ENCODE measurements at places on chromosomes 4 and X.

GRCh38 chr4:8524595-8525382 lies 55.4 kb upstream of the GPR78 start:
- no peak for DNase-seq

DNA sequence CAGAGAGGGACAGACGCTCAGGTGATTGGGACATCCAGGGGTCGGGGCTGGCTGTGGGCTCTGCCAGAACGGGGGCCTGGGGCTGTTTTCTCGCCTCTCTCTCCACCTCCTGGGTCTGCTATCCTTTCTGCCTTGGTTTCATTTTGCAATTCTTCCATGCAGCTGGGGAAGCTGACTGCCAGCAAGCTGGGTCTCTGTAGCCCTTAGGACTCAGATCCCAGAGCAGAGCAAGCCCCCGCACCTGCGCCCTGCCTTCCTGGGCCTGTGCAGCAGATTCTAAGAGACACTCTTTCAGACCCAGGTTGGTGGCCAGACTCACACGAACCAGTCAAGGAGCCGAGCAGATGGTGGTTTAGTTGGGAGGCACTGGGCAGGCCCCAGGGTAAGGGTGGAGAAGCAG lies 59.1 kb upstream of the GRPEL1 start:
- DNase-seq, result no peak

GRCh38 chr4:53592686-53593501 lies 1.6 kb upstream of the LNX1 start:
- no peak for DNase-seq

- DNase-seq, result no peak
These were observed 434.9 kb downstream of the PDGFC start for GRCh38 chr4:156536661-156537060.

DNA sequence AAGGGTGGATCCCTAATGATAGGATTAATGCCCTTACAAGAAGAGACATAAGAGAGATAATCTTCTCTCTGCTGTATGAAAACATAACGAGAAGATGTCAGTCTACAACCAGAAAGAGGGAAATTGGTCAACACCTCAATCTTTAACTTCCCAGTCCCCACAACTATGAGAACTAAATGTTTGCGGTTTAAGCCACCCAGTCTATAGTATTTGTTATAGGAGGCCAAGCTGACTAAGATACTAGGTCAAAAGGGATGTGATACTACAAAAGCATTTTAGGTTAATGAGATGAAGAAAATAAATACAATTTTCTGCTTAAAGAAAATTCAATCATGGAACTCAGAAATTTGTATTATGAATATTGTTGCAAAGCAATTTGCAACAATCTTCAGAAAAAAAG lies 55.4 kb upstream of the LHFPL1 start:
- DNase-seq, result no peak

GRCh38 chrX:131704136-131704695 lies 160.3 kb downstream of the OR13H1 start:
- DNase-seq, result no peak

GRCh38 chr4:105998171-105999063 lies 103.1 kb downstream of the NPNT start:
- no peak for DNase-seq

- DNase-seq, result no peak
These were observed 180.4 kb downstream of the MAML3 start for GRCh38 chr4:139973616-139974015.

DNA sequence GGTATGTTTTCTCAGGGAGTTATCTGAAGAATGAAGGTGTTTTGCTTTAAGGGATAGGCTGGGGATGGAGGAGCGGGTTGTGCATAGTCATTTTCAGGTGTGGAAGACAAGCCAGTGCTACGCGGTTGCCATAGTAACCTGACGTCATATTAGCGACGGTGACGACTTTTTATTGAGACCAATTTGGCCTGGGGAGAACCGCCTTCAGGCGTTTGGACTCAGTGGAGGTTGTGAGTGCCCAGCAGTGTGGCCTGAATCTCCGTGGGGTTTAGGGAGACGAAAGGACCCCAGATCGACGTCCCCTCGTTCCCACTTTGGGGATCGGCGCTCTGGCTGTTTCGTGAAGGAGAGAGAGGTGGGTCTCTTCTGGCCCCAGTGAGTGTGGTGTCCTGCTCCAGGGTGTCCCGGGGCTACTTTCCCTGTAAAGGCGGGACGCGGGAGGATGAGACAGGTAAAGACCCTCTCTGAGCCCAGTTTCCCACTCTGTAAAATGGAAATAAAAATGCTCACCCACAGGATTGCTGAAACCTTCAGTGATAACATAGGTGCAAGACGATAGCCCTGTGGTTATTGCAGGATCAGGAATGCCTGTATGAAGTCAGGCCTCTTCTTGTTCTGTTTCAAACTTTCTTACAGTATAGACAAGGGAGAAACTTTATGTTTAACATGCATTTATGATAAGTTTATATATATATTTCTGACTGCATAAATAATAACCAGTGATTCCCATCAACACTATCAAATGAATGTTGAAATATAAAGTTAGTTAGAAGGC lies 48.6 kb downstream of the GPRASP3 start:
- peak; percentile 86 for DNase-seq

GRCh38 chrX:19606902-19607301 lies 91.6 kb upstream of the MAP3K15 start:
- DNase-seq, result no peak

DNA sequence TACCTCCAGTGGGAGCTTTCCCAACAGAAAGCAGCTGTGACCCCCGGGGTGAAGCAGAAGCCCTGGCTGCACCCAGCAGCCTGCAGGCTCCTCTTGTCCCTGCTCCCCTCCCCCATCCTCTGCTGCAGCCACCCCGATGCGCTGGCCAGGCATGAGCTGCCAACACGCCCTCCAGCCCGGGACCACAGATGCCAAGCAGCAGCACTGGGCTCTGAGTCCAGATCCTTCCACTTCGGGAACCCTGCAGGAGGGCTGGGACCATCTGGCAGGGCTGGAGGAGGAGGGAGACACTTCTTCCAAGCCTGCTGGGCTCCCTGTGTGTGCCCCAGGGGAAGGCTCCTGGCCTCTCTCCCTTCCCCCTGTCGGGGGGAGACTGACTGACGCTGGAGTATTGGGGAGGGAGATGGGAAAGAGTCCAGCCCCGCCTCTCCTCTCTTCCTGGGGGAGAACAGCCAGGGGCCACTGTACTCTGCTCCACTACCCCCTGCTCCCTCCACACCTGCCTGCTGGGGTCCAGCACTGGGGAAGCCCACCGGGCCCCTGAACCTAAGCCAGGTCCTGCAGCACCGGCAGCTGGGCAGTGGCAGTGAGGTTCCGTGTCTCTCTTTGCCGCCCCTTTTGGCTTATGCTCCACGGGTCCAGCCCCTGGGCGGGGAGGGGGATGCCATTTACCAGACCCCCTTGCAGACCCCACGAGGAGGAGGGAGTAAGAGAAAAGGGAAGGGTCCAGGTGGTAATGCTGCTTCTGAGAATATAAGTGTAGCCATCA lies 55.7 kb downstream of the PPP2R2C start:
- DNase-seq, result no peak

DNA sequence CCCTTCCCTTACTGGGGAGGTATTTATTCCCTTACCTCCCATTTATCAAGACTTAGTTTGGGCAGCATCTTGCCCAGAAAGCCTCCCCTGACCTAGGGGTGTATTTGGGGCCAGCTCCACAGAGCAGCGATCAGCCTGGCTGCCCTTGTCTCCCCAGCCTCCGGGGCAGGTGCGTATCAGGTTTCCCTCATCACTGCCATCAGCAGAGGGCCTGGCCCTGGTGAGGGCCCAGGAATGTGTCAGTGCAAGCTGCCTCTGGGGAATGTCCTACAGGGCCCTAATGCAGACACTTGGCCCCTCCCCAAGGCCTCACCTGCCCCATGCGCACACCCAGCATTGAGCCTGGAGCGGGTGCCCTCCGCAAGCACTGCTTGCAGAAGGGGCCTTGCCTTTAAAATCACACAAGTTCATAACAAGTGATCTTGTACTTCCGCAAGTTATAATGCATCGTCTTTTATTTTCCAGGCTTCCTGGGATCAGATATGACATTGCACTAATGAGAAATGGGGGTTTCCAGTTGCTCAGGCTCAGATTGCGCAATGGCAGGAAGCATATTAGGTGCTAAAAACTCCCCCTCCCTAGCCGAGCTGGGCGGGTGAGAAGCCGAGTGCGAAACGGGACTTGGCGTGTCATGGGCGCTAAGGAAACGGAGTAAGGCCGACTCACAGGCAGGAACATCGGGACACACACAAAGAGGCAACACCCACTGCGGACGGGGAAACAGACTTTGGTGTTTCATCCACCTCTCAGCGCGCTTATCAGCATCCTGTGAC lies 25.4 kb upstream of the AFAP1 start:
- DNase-seq, result peak; percentile 60

DNA sequence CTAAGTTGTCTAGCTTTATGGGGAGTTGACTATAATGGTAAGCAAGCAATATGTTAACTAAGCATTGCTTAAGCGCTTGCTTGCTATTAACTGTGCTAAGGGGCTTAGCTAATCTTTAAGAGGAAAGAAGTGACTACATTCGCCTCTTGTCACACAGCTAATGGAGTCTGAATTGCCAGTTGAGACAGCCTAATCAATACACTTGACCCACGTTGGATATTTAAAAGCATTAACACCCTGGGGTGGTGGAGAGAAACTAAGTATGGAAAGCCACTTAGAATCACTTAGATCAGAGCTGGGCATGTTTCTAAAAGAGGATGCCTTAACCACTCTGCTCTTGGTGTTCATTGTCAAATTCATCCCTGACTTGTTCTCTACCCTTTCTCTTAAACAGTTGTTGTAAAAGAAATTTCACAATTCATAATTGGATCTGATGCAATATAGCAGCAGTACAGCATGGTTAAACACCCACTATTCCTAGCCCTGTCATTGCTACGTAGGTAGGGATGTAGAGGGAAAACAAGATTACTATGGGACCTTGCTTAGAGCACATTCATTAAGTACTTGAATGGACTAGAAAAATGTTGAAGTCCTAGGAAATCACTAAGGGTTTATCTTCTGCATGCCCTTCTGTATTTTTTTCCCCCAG lies 3.5 kb downstream of the ZAR1 start:
- DNase-seq, result no peak

DNA sequence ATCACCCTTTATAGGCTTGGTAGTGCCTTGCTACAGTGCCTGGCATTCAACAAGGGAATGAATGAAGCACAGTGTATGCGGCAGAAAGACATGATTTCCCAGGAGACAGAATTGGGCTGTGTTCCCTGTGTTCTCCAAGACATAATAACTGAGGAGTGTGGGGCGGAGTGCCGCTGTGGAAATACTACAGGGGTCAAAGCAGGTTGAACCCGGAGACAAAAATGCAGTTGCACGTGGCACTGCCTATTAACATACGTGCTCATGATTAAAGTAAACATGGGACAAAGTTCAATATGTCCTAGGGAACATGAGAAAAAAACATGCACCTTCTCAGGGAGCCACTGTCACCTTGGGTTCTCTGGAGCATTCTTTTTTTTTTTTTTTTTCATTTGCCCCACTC lies 820.8 kb downstream of the RPA4 start:
- no peak for DNase-seq

DNA sequence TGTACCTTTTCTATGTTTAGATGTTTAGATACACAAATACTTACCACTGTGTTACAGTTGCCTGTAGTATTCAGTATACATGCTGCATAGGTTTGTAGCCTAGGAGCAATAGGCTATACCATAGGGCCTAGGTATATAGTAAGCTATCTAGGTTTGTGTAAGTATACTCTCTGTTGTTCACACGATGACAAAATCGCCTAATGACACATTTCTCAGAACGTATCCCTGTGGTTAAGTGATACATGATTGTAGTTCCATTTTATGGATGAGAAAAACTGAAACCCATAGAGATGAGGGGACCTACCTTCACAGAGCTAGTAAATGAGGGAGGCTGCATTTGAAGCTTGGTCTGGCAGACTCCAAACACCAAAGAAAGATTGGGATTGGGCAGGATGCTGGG lies 79.4 kb upstream of the EFNB1 start:
- DNase-seq, result no peak

DNA sequence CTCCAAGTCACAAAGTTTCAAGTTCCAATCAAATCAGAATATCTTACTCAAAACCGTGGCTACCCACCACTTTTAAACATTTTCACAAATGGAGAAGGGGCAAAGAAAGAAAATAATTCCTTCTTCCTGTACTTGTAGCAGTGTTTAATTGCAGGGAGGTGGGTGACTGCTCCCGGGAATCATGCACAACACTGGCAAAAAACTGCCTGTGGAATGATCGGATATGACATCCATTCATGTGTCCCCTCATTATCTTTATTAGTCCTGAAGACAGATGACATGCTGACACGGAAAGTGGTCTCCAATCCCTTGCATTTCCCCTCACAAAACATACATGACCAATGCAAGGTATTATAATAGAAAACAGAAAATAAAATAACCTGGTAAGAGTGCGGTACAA lies 2.0 kb downstream of the TSPAN5 start:
- no peak for DNase-seq

DNA sequence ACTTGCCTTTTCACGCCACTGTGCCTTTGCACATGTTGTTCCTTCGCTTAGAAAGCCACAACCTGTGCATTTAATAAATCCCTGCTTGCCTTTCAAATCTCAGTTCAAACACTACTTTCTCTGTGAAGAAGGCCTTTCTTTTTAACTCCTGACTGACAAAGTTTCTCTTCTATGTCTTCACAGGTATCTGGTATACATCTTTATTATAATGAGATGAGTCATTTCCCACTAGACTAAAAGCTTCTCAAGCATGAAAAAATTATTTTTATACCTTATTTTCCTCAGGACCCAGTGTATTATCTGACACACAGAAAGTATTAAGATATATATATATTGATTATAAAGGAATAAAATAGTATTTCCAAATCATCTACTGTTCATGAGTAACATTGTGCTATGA lies 189.9 kb downstream of the TBCK start:
- no peak for DNase-seq

GRCh38 chr4:158856852-158857251 lies 88.0 kb downstream of the FNIP2 start:
- no peak for DNase-seq

- DNase-seq, result no peak
These were observed 78.1 kb upstream of the BOD1L1 start for GRCh38 chr4:13705521-13706041.

- DNase-seq, result no peak
These were observed 126.2 kb downstream of the KLHL13 start for GRCh38 chrX:117990438-117990837.

GRCh38 chr4:125703443-125703842 lies 388.7 kb downstream of the FAT4 start:
- no peak for DNase-seq

DNA sequence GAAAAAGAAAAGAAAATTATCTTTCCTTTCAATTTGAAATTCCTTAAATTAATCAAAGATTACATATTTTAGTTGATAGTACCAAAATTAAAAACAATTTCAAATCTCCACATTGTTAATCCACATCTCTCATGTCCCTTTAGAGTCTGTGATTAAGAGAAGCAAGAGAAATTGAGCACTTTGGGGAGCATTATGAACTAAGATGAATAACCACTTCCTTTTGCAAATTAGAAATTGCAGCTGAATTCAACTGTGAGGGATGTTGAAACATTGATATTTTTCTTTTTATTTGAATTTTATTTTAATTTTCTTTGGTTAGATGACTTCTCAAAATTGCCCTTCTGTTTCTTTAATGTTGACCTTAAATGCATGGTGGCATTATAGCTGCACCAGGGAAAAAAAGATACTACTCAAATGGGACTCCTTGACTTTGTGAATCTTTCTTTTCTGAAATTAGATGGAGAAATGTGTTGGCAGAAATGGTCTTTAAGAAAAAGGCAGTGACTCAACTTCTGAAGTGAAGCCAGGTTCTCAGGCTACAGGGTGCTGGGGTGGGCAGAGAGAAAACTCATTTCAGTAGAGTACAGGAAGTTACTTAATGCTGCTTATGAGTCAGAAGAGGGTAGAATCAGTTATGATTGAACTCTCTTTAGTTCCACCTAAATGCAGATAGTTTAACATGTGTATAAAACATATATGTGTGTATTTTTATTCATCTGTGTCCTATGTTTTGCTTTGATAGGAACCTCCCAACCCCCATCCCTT lies 92.0 kb upstream of the TNIP3 start:
- DNase-seq, result peak; percentile 53

Measured in stimulated activated CD8-positive, alpha-beta memory T cell treated with anti-CD3 and anti-CD28 coated beads, Interleukin-4, amount 100 ng/mL, for 48 hours (primary cell).